ENCODE measurements at places on chromosomes 6 and 20.
A peak's percentile ranks its signal among the peaks of the same experiment; 100 is the strongest.

- no peak for DNase-seq
Measured at GRCh38 chr6:1485678-1486077, 96.3 kb downstream of the FOXF2 start.

- no peak for DNase-seq
Measured at GRCh38 chr6:45949256-45949655, 66.4 kb downstream of the CLIC5 start.

DNA sequence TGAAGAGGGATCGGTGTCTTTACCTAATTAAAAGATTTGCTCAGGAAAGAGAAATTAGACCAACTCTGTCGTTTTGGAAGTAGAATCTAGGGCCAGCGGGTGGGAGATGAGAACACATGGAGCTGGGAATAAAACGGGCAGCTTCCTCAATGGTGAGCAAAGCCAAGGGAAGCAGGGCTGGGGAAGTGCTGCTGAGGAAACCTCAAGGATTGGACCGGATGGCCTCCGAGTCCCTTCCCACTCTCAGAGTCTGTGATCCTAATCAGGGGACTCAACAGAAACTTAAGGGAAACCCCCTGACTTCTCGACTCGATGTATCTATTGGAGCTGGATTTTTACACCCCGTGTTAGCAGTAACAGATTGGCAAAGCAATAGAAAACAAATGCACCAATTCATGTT is 10.8 kb downstream of the GCNT2 start:
- no peak for DNase-seq

DNA sequence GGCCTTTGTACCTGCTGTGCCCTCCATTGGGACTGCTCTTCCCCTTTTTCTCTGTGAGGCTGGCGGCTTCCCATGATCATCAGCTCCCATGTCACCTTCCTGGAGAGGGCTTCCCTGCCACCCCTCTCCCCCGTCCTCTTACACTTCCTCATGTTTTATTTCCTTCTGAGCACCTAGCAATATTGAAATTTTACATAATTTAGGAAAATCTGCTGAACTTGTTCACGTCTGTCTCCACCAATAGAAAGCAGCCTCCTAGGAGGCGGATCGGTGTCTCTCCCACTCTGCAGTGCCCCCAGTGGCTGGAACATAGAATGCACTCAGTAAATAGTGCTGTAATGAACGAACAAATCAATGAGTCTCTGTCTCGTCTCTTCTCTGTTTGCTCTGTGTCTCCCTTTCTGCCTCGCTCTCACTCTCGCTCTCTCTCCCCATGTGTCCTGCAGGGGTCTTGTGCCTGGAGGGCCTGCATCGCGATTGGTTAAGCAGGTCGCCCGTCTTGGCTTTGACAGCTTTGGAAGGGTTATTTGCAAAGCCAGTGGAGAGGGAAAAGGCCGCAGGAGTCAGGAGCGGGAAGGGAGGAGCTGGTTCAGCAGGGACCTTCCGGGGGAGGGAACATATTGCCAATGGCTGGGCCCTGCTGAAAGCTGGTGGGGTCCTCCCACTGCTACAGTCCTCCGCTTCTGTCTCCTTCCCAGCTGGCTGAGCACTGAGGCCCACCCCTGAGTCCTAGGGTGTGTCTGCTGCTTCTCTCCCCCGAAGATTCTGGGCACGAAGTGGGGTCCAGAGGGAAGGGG is 12.1 kb upstream of the OCSTAMP start:
- DNase-seq, result peak; percentile 54

DNA sequence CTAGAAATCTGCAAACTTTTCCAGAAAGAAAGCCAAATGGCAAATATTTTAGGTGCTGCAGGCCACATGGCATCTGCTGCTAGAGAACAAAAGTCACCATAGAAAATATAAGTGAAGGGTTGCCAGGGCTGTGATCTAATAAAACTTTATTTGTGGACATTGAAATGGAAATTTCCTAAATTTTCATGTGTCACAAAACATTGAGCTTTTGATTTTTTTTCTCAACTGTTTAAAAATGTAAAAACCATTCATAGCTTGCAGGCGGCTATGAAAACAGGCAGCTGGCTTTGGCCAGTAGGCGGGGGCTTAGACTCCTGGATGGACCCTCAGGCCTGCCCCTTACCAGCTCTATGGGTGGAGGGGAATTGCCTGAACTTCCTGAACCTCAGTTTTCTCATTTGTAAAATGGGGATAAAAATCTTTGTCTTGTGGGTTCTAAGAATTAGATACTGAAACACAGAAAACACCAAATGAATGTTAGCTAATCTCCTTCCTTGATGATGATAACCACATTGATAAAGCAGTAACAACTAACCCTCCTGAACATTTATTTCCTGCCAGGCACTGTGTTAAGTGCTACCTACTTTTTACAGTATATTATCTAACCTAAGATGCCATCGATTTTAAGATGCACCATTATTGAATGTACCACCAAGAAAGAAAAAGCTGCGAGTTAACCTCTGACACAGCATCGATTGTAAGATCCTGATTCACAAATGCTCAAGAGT is 85.5 kb downstream of the SLC22A23 start:
- DNase-seq, result no peak

GRCh38 chr20:35344354-35344837 is 52.2 kb upstream of the FAM83C start:
- peak; percentile 60 for DNase-seq

DNA sequence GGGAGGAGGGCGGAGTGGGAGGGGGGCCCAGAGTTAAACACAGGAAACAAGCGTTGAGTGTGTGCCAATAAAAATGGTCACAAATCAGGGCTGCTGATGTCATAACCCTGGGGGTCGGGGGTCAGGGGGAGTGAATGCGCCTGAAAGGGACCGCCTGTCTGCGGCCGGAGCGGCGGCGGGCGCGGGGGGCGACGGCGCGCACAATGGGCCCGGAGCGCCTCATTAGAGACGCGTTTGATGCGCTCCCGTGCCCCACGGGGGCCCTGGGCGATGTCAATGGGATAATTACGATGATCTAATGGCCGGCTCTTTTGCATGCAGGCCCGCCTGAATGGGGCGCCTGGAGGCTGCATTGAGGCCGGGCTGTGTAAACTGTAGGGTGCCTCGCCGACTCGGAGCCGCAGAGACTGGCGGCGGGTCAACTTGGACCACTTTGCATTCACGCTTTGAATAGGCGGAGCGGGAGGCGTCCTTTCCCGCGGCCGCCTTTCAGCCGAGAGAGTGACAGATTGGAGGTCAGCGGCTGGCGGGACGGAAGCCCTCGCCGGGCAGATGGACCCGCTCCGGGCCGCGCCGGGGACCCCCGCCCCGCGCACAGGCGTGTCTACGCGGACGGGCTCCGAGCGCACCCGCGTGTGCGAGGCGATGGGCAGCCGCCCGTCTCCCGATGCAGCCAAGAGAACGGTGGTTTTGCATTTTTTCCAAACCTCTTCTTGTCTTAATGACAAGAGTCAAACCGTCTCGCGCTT is 296.1 kb downstream of the TFAP2C start:
- no peak for DNase-seq

- no peak for DNase-seq
Measured at GRCh38 chr6:42693725-42694323, 28.6 kb downstream of the PRPH2 start.

GRCh38 chr20:38935285-38935684 is 9.1 kb downstream of the FAM83D start:
- no peak for DNase-seq

- no peak for DNase-seq
Measured at GRCh38 chr6:142887517-142887916, 57.5 kb downstream of the HIVEP2 start.

DNA sequence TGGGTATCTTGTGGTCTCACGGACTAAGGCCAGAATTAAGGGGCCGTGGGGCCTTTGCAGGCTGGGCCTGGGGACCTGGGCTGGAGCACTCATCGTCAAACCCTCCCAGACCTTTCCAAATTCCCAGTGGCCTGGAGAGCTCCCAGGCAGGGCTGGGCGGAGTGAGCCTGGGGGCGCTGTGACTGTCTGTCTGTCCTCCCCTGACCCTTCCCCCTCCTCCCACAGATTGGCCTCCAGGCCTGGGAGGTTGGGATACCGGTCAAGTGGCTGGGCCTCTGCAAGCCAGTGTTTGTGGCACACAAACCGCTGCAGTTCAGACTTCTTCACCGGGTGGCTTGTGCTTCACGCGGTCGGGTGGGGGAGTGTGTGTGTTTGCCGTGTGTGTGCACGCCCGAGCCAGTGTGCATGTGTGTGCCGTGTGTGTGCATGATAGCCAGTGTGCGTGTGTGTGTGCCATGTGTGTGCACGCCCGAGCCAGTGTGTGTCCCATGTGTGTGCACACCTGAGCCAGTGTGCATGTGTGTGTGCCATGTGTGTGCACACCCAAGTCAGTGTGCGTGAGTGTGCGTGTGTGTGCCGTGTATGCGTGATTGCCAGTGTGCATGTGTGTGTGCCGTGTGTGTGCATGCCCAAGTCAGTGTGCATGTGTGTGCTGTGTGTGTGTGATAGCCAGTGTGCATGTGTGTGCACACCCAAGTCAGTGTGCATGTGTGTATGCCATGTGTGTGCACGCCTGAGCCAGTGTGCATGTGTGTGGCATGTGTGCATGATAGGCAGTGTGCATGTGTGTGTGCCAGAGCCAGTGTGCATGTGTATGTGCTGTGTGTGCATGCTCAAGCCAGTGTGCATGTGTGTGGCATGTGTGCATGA is 6.3 kb downstream of the RBBP8NL start:
- DNase-seq, result no peak

- DNase-seq, result peak; percentile 78
Measured at GRCh38 chr6:34791701-34792604, at the start of gene BLTP3A. Gene BLTP3A, plus strand, starts transcription at chr6:34792083. Its CDS starts 168 bp downstream, at chr6:34792251.

DNA sequence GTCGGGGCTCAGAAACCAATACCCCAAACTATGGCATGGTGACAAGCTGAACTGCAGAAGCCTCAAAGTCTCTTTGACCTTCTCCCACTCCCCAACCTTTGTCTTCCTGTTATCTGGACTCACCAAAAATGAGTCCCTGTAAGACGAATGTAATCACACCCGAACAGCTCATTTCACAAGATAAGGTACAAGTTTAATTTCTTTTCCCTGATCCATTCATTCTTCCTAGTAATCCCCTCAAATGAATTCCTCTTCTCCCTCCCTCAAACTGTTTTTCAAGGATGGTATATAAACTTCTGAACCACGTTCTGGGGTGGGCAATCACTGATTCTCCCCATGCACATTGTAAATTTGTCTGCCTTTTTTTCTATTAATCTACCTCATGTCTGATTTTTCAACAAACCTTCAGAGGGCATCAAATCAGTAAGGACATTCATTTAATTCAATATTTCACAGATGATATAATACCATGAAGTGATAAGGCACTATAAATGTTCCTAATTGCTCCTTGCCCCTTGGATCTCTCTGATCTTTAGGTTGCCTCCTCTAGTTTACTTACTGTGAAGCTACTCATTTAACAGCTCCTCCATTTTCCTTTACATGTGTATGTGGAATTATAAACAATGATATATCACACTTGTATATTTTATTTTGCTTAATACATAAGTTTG is 77.2 kb downstream of the OR2B2 start:
- DNase-seq, result no peak

GRCh38 chr6:126657561-126658175 is 317.8 kb downstream of the CENPW start:
- no peak for DNase-seq

GRCh38 chr6:17899491-17899890 is 87.9 kb downstream of the KIF13A start:
- no peak for DNase-seq

DNA sequence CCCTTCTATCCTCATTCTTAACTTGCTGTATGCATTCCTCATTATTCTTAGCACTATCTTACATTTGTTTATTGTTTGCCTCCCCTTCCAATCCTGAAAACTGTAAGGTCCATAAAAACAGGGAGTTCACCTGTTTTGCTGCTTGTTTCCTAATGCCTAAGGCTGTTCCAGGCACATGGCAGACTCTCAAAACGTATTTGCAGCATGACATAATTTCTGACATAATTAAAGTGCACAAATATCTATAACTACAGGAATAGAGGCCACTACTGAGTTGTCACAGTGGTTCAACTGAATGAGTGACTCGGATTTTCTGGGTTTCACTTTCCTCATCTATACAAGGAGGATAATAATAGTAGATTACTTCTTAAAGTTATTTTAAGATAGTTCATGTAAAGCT is 83.0 kb downstream of the HFE start:
- no peak for DNase-seq

- DNase-seq, result peak; percentile 42
Measured at GRCh38 chr6:32852844-32853540, 512 bp downstream of the TAP1 start.

GRCh38 chr6:16430391-16431089 is 192.2 kb downstream of the GMPR start:
- DNase-seq, result no peak

DNA sequence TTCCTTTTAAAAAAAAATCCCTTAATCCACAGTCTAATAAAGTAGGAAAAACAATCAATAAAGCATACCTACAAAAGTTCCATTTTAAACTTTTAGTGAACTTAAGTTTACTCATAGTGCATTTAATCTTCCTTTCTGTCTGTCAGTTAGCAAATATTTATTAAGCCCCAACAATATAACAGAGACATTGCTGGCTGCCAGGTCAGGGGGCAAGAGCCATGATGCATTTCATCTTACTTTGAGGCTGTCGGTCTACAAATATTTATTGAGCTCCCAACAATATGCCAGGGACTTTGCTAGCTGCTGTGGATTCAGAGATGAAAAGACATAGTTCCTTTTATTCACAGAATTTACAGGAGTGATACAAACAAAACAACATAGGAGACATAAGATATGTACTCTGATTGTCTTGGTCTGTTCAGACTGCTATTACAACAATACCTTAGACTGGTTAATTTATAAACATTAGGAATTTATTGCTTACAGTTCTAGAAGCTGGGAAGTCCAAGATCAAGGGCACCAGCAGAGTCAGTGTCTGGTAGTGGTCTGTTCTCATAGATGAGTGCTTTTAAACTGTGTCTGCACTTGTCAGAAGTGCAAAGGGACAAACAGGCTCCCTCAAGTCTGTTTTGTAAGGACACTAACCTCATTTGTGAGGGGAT is 118.6 kb downstream of the PLCB1 start:
- DNase-seq, result no peak

- DNase-seq, result no peak
Measured at GRCh38 chr6:90421666-90422065, 125.0 kb upstream of the BACH2 start.

Measured in left ventricle myocardium inferior (tissue), 1 donor.